Fibroblast of skin of left quadriceps (primary cell): ENCODE measurements at places on chromosomes 2 and 18.

DNA sequence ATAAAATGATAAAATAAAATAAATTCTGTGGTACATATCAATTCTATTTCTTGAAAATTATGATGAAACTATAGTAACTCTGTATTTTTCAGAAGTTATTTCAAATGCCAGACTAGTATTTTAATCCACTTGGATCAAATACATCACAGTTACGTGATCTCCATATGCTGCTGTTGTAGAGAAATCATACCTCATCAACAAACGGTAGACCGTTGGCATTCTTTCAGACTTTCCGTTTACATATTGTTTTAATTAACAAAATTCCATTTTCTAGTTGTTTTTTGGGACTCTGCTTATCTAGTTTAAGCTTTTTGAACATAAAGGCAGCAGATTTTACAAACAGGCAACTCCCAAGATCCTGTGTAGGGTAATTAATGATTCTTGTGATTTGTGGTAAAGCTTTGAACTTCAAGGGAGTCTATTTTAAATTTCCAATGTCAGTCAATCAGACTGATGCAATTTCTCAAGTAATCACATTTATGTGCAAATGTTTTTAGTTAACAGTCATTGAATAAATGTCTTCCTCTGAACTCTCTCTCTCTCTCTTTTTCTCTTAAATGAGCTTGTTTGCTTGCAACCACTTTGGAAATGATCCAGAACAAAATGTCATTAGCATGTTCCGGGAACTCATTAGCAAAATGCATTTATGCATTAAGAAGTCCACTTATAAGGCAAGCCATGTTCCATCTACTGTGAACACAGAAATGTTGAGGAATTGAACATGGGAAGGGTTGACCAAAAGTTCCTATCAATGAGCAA lies 31.8 kb downstream of the NYAP2 start:
- no peak for DNase-seq

DNA sequence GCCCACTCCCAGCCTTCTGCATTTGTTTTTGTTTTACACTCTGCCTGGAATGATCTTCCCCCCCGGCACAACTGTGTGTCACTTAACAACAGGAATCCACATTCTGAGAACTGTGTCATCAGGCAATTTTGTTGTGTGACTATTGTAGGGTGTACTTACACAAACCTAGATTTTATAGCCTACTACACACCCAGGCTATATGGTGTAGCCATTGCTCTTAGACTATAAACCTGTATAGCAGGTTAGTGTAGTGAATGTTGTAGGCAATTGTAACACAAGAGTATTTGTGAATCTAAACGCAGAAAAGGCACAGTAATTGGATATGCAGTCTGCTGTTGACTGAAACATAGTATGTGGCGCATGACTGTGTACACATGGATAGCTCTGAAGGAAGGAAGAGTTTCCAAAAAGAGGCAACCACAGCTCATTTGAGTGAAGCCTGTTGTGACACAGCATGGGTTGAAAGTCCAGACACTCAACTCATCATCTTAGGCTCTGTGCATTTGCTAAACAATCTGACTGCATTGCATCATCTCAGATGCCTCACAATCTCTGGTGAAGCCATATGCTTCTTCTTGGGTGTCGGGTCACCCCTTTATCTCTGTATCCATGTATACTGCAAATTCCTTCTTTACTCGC lies 506.6 kb upstream of the SPHKAP start:
- peak; percentile 49 for DNase-seq

DNA sequence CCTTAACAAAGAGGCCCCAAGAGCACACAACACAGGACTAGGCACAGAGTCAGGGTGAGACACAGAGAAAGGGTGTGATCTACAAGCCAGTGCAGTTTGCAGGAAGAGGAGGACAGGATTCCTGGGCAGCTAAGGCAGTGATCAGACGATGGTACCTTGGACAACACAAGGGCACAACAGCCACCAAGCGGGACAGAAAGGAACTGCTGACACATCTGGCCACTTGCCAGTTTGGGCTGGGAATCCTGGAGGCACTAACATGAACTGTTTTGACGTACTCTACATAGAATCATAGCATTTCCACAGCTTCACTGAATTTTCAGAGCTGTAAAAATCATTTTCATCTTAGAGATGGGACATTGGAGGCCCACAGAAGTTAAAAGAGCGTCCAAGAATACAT lies 221.5 kb upstream of the SLC35G4 start:
- no peak for DNase-seq

DNA sequence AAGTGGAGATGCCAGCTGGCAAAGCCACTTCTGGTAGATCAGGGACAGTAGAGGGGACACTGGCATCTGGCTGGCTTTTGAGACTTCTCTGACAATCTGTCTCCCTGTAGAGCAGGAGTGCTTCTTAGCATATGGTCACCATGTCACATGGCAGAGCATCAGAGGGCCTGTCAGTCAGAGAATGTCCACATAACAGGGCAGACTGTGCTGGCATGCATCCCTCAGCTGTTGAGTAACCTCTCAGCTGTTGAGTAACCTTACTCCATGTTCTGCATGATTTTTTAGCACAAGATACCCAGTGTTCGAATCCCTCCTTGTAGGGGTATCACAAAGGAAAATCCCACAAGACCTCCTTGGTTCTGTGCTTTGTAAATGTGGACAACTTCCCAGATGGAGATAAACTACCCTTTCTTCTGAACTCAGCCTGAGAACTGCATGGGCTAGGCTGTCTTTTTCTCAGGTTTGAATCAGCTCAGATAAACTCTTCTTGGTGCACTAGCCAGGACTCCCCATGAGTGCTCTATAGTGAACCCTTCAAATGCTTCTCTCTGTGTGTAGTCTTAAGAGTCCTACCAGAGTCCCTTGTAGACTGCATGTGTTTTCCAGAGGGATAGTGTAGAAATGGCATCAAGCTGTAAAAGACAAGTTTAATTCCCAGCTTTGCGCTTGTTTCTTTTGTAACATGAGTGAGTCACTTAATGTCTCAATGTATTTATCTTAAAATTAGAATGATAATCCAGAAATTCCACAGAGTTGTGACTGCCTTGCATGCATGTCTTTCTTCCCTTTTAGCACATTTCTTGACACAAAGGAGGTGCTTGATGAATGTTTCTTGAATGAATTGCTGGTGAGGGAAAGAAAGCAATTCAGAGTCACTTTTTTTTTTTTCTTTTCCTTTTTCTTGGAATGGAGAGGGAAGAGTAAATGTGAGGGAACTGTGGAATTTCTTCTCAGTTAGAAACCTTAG lies 442.3 kb upstream of the HNMT start:
- no peak for DNase-seq

DNA sequence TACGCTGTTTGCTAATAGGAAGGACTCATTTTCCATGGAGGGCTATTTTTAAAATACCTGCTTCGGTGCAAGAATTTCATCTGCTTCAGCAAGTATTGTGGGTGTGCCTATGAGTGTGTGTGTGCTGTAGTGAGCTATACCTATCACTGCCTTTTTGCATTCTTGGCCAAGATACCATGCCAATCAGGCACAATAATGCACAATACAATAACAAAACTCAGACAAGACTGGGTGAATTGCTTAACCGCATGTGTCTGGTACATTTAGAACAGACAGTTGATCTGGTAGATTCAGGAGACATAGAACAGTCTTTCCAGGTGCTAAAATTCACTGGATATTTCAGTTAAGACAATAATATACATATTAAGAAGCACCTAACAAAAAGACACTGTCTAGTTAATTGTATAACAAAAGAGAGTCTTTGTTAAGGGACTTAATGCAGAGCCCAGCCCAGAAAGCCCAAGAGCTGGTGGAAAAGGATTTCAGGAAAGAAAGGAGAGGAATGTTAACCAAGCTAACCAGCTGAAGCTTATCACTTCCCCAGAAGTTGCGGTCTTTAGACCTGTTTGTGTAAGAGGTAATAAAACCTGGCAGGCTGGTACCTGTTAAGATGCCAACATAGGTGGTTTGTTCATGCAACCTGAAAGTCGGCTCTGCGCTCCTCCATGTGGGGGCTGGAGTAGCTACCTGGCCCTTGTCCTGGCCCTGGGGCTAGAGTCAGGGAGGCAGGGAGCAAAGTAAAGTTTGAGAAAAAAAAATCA lies 153.3 kb upstream of the RBMS1 start:
- DNase-seq: no peak

- DNase-seq: no peak
Observed at GRCh38 chr2:197209742-197210408, 100.7 kb downstream of the ANKRD44 start.

- no peak for DNase-seq
Observed at GRCh38 chr2:167534443-167534842, 646.2 kb downstream of the XIRP2 start.

- DNase-seq: no peak
Observed at GRCh38 chr2:160096409-160096808, 34.0 kb upstream of the PLA2R1 start.

- DNase-seq: peak; percentile 82
Observed at GRCh38 chr2:152445791-152446201, 110.8 kb downstream of the FMNL2 start.

DNA sequence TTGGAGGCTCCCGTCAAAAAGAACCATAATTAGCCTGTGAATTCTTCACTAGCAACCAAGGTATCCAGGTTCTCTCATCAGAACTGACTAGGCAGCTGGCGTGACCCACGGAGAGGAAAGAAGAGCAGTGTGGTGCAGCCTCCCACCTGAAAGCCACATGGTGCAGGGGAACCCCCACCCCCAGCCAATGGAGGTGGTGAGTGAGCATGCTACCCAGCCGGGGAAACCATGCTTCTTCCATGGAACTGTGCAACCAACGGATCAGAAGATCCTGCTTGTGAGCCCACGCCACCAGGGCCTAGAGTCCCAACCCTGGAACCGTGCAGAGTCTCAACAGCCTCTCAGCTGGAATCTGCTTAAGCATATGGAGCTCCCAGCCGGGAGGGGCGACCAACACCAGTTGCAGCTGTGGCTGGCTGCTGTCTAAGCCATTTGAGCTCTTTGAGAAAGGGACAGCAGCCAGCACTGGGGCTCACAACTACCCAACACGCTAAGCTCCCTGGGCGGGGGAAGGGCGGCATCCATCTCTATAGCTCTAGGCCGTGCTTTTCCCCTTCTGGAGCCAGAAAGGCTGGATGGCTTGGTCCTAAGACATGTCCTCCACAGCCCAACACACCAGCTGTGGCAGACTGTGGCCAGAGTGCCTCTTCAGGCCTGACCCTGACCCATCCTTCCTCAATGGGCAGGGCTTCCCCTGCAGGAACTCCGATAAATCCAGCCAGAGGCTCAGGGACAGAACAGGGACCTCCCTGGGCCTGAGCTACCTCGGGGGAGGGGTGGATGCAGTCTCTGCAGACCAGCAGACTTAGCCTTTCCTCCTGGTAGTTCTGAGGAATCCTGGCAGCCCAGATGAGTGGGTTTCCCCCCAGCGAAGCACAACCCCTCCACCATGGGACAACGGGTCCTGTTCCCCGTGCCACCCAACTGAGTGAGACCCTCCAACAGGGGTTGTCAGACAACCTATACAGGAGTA lies 151.4 kb upstream of the NXPH2 start:
- no peak for DNase-seq

- no peak for DNase-seq
Observed at GRCh38 chr18:32553640-32554365, 83.1 kb upstream of the GAREM1 start.

DNA sequence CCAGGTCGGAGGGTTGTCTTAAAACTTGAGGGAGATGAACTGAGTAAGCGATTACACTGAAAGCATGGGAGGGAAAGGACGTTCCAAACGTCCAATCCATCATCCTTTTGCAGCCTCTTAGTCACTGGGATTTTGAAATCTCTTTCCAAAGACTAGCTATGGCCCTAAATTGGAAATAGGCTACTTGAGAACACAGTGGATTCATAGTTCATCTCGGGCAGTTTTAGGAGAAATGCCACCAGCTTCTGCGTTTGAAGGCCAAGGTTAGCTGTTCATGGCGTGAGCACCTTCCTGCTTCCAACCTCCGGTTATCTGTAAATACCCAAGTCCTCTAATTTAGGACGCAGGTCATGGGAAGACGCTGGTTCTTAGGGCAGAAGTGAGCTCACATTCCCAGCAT lies 821 bp upstream of the EML6 start:
- DNase-seq: peak; percentile 25

- DNase-seq: no peak
Observed at GRCh38 chr2:44836174-44836573, 105.3 kb upstream of the SIX3 start.

DNA sequence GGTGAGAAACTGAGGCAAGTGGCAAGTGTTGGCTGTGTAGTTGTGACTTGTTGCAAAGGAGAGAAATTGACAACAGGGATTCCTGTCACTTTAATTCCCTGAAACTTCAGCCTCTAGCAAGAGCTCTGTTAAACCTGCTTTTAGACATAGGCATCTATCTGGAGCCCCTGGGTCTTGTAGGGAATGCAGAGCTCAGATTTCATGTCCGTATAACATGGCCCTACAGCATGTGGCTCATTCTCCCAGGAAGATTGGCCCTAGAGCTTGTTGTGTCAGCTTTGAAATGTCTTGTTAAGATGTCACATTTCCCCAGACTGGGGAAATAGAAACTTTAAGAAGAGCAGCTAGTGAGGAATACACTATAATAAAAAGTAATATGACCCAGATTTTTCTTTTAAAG lies 115.8 kb downstream of the POLE4 start:
- DNase-seq: no peak

- DNase-seq: no peak
Observed at GRCh38 chr2:104501929-104502328, 352.0 kb upstream of the POU3F3 start.

- no peak for DNase-seq
Observed at GRCh38 chr2:202014759-202015211, 18.9 kb upstream of the FZD7 start.

GRCh38 chr2:6999211-6999877 lies 82.1 kb downstream of the RNF144A start:
- DNase-seq: no peak

DNA sequence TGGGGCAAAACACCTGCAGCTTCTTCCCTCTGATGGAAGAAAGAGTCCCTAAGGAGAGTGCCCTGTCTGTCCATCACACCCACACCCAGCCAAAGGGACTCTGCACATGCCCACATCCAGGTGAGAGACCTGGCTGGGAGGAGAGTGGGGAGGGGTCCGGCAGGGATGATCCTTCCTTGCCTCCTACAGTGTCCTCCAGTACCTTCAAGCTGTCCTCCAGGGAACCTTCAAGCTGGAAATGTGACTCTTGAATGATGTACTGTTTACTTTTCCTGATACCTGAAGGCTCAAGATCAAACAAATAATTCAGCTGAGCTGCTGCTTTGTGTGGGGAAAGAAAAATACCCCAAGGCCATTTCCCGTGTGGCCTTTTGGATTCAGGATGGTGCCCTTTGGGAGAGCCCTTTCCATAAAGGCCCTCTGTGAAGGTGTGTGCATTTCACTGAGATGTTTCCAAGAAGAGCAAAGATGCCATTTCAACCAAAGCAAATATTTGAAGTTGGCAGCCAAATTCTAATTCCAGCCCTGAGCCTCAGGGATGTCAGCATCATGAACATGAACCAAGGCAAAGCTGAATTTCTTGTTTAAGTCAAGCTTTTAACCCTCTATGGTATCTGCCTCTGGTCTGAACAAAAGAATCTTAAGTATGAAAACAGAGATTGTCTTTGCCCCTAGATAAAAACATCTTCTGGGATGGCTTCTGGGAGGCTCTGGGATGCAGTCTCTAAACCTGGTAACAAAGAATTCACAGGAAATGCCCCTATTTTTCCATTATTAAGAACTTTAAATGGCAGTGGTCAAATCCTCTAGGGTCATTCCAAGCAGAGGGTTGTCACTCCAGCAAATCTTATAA lies 11.1 kb downstream of the EVA1A start:
- DNase-seq: no peak

GRCh38 chr2:105070010-105070865 lies 32.4 kb downstream of the MRPS9 start:
- DNase-seq: no peak

GRCh38 chr2:99725820-99726219 lies 236.0 kb upstream of the REV1 start:
- DNase-seq: no peak
